ENCODE measurements at places on chromosomes 2 and 18.

GRCh38 chr2:199228887-199229819 is 228.6 kb downstream of the SATB2 start:
- DNase-seq = no peak

DNA sequence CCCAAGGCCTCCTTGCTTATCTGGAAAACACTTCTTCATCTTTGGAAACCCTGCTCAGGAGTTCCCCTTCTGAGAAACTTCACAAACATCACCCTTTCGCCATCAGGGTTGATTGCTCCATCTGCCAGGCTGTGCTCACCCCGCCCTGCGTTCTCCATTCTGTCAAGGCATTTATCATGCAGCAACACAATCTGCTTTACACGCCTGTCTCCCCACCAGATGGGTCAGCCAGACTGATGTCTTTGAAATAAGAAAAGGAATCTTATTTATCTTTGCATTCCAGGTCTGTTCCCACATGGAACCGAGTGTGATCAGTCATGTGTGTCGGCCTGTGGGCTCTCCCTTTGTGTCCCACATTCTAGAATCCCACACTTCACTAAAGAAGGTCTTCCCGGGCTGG is 110.0 kb upstream of the ARL4C start:
- no peak for DNase-seq

DNA sequence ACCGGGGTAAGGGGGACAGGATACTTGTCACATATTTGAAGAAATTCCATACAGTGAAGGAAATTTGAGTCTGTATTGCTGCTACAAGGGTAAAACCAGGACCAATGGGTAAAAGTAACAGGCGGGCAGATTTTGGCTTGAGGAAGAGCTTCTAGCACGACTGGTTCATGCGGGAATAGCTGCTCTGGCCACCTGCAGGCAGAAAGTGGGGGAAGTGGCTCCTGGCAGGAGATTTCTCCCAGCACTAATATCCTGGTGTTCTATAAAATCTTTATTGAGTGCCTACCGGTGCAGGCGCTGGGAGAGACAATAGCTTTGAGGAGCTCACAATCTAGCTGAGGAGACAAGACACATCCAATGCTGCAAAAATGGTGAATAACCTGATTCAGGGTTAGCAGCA is 198.5 kb downstream of the LOXHD1 start:
- no peak for DNase-seq

DNA sequence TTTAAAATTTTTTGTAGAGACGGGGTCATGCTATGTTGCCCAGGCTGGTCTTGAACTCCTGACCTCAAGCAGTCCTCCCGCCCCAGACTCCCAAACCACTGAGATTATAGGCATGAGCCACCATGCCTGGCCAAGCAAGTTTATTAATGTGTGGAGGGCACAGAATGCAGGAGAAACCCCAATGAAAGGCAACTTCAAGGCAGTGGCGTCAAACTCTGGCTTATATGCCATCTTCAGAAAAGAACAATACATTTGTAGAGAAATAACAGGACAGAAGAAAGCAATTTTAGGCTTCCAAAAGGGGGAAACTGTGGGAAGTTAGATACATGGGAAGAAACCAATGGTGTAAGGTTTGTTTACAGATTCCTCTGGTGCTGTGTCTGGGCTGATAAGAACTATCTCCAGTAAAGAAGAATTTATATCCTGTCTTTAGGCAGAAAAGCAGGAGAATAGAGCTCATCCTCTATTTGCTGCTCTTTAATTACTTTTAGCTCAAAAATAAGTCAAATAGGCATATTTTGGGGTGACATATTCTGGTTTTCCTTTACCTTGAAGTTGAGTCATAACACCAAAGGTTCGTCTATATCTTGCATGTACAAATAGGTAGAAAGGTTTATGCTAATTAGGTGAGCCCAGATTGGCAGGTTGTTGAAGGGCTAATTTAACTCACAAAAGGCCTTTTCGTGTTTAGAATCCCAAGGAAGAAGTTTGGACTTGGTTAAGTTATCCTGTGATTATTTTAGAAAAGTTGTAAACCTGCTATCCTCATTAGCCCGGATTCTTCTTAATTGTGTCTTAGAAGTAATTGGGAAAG is 26.0 kb upstream of the TMEM214 start:
- DNase-seq = no peak

DNA sequence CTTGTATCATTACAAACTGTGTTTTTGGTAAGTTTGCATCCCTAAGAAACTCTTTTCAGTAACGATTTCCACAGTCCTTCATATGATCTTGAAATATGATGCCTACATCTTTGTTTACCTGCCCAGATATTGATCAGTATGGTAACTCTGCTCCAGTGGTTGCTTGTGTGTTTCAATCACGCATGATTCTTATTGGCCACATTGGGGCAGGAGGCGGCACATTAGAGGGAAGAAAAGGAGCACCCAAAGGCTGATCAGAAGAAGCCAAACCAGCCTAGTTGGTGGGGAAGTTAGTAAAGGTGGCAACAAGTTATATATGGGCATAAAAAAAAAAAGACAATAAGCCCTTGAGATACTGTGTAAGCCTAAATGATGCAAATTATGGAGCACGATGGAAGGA is 158.9 kb downstream of the RHBDD1 start:
- no peak for DNase-seq

- DNase-seq = no peak
These were observed 74.3 kb upstream of the ADAM23 start for GRCh38 chr2:206368933-206369569.

GRCh38 chr18:23487738-23488570 is 15.4 kb upstream of the RMC1 start:
- DNase-seq = no peak

DNA sequence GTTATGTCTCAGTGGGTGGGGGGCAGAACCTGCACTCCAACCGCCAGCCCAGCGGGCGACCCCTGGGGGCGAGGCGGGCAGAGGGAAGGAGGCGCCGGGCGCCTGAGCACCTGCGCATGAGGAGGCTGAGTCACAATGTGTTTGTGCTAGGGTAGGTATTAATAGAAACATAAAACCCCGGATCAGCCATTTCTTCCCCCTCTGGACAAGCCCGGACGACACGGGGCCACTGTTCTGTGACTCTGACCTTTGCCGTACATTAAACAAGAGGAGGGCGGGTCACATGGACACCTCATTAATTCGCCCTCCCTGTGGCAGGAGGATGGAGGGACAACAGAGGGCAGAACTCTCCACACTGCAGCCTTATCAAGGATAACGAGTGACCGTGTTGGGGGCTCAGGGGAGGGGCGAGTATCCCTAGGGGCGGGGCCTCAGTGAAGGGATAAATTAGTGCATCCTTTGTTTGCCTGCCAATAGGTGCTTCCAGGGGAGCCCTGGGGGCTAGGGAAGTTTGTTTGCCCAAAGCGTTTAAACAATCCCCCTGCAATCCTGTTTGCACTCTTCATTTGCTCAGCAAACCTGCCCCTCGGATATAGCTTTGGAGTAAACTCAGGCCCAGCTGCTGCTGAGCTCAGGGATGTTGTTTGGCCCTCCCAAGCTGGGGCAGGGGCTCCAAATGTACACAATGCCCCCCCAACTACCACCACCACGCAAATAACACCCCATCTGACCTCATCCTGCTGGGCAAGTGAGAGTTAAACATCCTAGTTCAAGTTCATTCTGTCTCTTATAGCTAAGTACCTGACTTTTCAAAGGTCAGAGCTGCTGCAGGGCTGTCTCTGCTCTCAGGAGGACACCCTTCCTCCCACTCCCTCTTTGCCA is 171.2 kb upstream of the GLI2 start:
- DNase-seq = no peak

DNA sequence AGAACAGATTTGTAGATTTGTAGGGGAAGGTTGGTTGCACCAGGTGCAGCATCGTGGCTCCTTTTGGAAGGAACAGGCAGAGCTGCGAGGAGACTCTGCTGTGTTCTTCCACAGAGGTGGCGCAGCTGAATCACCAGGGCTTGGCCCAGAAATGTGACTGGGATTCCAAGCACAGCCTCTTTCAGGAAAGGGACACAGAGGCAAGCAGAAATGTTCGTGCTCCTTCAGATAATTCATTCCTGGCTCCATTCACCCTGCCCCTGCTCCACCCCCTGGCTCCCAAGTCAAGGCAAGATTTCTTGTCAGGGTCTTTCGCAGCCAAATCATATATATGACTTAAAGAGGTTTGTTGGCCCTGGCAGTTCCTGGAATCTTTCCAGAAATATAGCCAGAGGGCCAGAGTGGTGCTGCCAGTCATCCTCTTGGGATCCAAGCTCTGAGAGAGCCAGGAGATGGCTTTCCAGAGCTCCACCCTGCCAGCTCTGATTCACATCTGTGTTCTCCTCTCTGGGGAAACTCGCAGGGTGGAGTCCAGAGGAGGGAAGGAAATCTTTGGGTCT is 203.9 kb upstream of the TANK start:
- DNase-seq = no peak

GRCh38 chr2:96115631-96116423 is 544 bp downstream of the ADRA2B start:
- DNase-seq = no peak

DNA sequence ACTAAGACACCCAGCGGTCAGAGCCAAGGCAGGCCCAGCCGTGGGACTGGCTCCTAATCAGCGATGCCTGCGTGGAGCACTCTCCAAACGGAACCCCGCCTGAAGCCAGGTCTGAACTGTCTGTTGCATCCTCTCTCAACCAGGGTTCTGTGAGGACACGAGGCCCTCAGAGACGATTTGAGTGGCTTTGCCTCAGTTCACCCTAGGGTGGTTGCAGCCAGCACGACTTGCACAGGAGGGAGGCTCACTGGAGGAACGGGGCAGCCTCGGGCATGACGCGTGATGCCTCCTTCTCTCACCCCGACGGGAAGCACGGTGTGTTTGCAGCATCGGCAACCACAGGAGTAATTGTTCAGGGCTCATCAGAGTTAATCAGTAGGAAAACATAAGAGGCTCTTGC is 336.4 kb downstream of the EIPR1 start:
- no peak for DNase-seq

DNA sequence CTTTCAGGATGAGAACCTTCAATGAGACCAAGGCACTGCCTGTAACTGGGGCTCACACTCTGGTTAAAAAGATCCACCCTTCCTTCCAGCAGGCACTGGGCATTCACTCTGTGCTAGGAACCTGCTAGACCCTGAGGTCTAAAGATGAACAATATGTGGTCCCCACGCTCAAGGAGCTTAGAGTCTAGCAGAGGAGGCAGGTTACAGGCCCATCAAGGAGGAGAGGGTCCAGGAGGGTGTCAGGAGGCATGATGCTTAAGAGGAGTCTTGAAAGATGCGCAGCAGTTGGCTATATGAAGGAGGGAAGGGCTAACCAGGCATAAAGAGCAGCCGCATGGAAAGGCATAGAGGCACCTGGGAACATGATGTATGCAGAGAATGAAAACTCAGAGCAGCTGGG is 4.5 kb downstream of the ANKRD53 start:
- DNase-seq = no peak

- DNase-seq = no peak
These were observed 53.1 kb upstream of the ROCK2 start for GRCh38 chr2:11397513-11397912.

DNA sequence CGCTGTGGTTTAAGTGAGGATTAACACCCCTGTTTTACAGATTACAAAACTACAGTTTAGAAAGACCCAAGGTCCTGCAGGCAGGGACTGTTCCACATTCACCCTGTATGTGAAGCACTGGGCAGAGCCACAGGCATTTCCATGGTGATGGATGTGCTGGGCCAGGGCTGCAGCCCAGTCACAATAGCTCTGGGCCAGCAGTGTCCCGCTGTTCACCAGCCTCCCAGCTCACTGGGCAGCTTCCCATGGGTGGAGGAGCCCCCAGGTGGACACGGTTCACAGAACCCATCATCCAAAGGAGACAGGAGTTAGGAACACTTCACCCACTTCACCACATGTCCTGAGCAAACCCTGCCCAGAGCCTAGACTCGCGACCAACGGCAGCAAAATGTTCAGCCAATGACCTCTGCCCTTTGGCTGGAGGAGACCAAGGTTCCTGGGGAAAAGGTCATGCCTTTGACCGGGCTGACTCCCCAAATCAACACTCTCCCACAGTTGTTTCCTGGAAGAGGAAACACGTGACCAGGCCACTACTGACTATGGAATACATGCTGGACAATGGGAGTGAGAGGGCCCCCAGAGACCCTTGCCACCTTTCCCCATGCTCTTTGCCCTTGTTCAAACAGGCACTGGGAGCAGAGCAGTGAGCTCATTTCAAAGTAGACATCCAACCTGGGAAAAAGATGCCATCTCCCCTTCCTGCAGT is 28.0 kb upstream of the SLC35F6 start:
- DNase-seq = no peak

GRCh38 chr18:3966642-3967358 is 488.3 kb downstream of the DLGAP1 start:
- DNase-seq = no peak

GRCh38 chr2:38215993-38216392 is 140.0 kb upstream of the CYP1B1 start:
- no peak for DNase-seq

GRCh38 chr2:150292807-150293206 is 194.7 kb downstream of the RND3 start:
- DNase-seq = no peak

GRCh38 chr2:75194184-75194868 is 5.0 kb downstream of the TACR1 start:
- no peak for DNase-seq

- no peak for DNase-seq
These were observed 123.7 kb downstream of the COL6A3 start for GRCh38 chr2:237290261-237290660.

DNA sequence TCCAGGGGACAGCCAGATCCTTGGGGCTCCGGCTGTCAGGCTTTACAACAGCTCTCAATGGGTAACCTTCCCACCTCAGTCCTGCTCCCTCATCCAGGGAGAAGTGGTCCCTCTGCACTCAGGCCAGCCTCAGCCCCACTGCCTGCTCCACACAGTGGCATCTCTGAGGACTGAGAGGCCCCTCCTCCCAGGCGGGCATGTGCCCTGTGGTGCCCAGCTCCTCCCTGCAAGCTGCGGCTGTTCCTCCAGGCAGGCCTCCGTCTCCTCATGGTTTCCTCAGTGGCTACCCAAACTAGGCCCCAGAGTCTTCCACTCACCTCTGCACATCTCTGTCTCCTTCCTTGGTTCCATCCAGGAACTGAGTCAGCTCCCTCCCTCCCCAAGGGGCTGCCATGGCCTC is 81.7 kb upstream of the TMEM200C start:
- no peak for DNase-seq

- DNase-seq = no peak
These were observed 128.7 kb downstream of the NFATC1 start for GRCh38 chr18:79524181-79525078.

DNA sequence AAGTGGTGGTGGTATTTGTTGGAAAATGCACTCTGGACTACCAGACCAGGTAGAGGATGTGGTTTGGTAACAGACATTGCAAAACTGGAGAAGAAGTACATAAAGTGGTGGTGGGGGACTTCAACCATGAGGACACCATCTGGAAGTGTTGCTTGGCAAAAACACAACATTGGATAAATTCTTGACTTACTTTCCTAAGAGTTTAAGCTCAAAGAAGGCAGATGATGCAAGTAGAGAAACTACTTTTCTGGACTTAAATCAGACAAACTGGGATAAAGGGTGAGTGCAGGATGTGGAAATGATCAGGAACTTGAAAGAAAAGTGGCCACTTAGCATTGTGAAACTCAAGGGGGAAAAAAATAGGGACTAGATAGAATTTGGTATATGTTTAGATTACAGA is 487.4 kb downstream of the ZEB2 start:
- no peak for DNase-seq

Measured in NCI-H1930 (cell line).